ENCODE measurements at places on chromosomes 2 and 18. TPM values are rescaled to one million over a fixed set of nuclear protein-coding genes. Genes with fewer than 3 reads are reported as not detected.

ZNF804A gene
- 3.7 TPM for total RNA-seq

STPG4 gene
- not detected for total RNA-seq

KDSR gene
- total RNA-seq = 29.1 TPM

GAD1 gene
- total RNA-seq = not detected

RGPD3 gene
- under 0.01 TPM for total RNA-seq

ARID5A gene
- total RNA-seq = 4.6 TPM

CDCA7 gene
- total RNA-seq = 29.3 TPM

AGXT gene
- total RNA-seq = not detected

RAB11FIP5 gene
- total RNA-seq = 23.9 TPM

AFF3 gene
- 11.3 TPM for total RNA-seq

CCDC74B gene
- total RNA-seq = 6.2 TPM

SFT2D3 gene
- total RNA-seq = 3.7 TPM

YES1 gene
- total RNA-seq = 103 TPM

TMEM37 gene
- total RNA-seq = 0.45 TPM

SERPINB12 gene
- not detected for total RNA-seq

COLEC12 gene
- total RNA-seq = 14.8 TPM

FBXO41 gene
- 1.6 TPM for total RNA-seq

RUFY4 gene
- not detected for total RNA-seq

FHOD3 gene
- 2.9 TPM for total RNA-seq

NRP2 gene
- 22.7 TPM for total RNA-seq

Measured in bronchus fibroblast of lung (primary cell).